ENCODE measurements at places on chromosomes 6 and 20.

DNA sequence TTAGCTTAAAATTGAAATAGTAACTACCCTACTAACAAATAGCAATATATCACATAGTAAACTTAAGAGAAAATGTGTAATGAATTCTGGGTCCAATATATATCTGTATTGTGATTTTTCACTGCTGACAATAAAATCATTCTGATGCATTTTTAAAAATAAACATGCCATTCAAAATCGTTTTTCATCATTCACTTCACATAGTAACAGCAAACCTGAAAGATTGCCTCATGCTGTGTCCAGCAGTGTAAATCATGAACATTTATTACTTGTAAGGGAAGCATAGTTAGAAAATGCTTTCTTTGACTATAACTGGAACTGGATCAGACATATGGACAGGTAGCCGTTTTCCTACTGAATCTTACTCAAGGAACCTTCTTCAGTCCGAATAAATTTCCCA lies 446.1 kb downstream of the UTRN start:
- no peak for DNase-seq

DNA sequence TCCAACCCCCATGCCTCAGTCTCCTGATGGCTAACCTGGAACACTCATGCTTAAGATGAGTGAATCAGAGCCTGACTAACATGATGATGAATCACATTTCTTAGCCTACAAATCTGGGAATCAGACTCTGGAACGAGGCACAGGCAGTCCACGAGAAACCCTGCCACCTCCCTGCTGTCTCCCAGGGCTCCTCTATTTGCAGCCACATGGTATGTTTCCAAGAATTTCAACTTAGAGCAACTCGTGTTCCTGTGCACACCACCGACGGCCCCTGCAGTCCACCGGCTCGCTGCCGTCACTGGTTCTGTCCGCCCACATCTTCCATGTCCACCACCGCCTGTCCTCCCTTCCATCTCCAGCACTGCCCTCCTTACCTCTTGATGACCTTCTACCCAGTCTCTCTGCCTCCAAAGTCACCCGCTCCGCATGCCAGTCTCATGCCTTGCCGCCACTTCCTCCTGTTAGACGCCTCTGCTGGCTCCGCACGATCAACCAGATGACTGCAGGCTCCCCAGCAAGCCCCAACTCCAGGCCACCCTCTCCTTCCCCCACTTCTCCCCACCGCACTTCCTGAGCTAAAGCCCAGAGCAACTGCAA lies 87.6 kb downstream of the AGPAT4 start:
- peak; percentile 71 for DNase-seq

DNA sequence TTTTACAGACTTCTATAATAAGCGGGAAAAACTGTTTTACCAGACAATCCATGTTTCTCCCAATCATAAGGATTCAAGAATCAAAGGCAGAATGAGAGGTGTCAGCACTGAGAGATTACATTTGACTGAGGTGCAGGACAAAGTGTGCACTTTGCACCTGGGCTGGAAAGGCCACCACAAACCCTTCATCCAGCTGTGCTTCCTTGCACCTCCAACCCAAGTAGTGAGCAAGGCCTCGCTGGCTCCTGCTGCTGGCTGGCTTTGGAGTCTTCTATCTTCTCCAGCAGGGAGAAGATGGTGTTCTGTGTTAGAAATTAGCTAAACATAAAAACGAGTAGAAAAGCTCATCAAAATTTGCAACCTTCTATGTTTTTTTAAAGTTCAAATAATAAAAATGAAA lies 77.7 kb downstream of the CHD6 start:
- no peak for DNase-seq

DNA sequence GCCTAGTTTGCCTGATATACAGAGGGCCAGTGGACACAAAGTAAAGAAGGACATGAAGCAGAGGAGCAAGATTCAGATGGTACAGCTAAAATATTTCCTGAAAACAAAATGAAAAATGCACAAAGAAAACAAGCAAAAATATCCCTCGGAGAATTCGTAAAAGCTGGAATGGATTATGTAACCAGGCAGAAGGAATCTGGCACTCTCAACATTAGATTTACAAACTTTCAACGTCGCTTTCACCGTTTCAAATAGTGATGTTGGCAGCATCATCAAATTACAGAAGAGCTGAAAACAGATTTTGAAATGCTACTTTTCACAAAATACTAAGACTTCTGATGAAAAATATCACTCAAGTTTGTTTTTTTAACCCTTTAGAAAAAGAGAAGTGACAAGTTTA lies 11.7 kb downstream of the SMLR1 start:
- no peak for DNase-seq

DNA sequence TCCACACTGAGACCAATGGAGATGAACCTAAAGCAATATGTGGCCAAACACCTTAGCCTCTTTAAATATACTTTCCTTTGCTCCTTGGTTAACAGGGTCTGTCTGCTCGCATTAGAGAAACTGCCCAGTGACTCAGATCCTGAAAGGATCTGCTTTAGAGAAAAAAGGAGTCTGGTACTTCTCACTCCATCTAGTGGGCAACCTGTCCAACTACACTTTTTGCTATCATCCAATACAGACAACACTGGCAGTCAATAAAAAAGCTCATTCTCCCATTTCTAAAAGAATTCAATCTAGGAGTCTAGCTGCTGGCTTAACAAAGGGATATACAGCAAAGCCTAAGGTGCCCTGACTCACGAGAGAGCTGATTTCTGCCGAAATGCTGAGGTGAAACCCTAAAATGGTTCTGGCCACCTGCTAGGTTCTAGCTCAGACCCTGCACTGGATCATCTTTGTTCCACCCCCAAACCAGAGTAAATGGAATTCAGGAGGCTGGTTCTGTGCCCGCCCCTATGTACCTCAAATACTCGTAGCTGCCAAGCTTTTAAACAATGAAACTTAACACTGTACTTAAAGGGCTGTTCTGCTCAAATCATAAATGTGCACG lies 11.5 kb downstream of the GNL1 start:
- DNase-seq: peak; percentile 78
